Lung (tissue), 17 donors: ENCODE measurements at places on chromosomes 5 and 9. TPM values are rescaled to one million over a fixed set of nuclear protein-coding genes. Genes with fewer than 3 reads are reported as not detected.
A peak's percentile ranks its signal among the peaks of the same experiment; 100 is the strongest.

- H3K36me3 ChIP-seq = no peaks in the 10 kb centered on the region
- DNase-seq = no peak
These were observed 219.5 kb upstream of the RASA1 start for GRCh38 chr5:87048156-87048555.

Gene PSMD5
- total RNA-seq = 35.0 TPM

DNA sequence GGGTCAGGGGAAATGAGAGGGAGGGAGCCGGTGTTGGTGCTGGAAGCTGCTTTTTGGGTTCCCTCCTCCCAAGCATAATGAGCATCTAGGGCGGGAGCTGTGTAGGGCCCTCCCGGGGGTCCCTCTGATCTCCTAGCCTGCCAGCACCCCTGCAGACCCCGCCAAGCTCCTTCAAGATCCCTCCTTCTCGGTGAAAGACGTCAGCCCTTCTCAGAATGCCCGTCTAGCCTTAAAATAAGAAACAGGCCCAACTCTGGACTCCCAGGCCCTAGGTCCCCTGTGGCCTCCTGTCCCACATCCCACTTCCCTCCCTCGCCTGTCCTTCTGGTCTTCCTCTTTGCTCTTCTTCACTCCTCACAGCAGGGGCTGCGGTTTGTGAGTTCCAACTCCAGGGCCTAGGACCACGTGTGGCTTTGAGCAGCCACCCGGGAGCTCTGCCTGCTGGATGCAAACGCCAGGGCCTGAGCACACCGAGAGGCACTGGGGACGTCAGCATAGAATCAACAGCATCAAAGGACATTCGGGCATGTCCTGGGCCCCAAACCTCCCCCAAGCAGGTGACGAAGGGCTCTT, 8.8 kb upstream of the SCGB3A1 start:
- no peak for DNase-seq
- no peaks in the 10 kb centered on the region for H3K36me3 ChIP-seq

Gene NPR3
- total RNA-seq = 13.7 TPM

- H3K4me1 ChIP-seq = no peaks in the 10 kb centered on the region
- no peak overlapping the region for H3K4me3 ChIP-seq
- H3K36me3 ChIP-seq = no peaks in the 10 kb centered on the region
- peak overlapping the region; percentile 39 for H3K27ac ChIP-seq
These were observed 149.9 kb upstream of the ANKH start for GRCh38 chr5:15021266-15022046.

DNA sequence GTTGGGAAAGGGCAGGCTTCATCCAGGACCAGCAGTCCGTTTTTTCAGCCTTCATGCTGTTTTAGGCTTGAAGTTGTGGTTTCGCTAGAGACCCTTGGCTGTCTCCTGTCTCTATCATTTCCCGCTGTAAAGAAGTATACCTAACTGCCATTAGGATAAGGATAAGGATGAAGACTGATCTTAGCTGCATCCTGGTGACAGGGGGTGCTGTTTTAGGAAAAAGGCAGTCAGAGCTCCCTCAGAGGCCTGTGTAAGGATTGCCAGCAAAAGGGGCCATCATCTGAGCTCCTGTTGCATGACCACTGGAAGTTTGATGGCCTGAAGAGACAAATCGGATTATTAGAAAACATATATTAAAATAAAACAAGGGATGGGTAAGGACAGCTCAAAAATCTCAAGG, 64.8 kb upstream of the FGF10 start:
- H3K27me3 ChIP-seq = no peaks in the 10 kb centered on the region
- no peaks in the 10 kb centered on the region for H3K36me3 ChIP-seq
- H3K4me3 ChIP-seq = no peak overlapping the region
- H3K27ac ChIP-seq = no peak overlapping the region
- no peak for DNase-seq

DNA sequence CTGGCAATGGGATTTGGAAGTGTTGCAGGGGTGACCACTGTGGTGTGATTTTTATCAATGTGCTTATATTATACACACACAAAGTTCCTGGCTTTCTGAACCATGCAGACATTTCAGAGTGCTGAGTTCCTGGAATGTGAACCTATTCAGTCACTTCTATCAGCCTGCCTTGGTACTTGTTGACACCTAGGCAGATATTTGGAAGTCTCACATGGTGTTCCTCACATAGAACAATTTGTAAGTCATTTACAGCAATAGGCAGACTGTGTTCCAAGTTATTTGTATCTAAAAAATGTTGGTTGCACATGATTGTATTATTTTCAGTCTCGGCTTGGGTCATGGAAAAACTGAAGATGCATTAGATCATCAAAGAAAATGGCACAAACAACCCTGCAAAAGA, 182.2 kb downstream of the SREK1 start:
- H3K36me3 ChIP-seq = no peaks in the 10 kb centered on the region
- no peaks in the 10 kb centered on the region for H3K4me1 ChIP-seq
- no peak overlapping the region for H3K4me3 ChIP-seq
- DNase-seq = no peak

Gene GLIPR2
- total RNA-seq = 17.4 TPM

DNA sequence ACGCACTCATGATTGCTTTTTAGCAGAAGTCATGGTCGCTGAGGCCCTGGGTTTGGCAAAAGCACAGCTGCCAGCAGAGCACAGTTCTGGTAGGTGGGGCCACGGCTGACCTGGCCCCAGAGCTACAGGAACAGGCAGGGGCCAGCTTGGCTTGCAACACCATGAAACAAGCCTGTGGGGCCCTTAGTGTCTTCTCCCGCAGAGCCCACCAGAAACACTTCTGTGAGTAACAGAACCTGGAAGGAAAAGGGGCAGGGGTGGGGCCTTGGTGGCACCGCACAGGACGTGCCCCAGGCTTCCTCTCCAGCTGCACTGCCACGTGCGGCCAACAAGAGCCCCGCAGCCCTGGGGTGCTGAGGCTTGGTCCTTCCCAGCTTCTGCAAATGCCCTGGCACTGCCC, 4.8 kb downstream of the ASB6 start:
- H3K27me3 ChIP-seq = no peaks in the 10 kb centered on the region
- no peak overlapping the region for H3K27ac ChIP-seq
- H3K4me3 ChIP-seq = no peak overlapping the region
- no peak for DNase-seq

- no peak overlapping the region for H3K4me3 ChIP-seq
- H3K27me3 ChIP-seq = no peaks in the 10 kb centered on the region
- peak; percentile 24 for DNase-seq
These were observed 7.8 kb upstream of the FOXI1 start for GRCh38 chr5:170097934-170098333.

Gene CATSPER3
- 0.54 TPM for total RNA-seq

Gene TLE1
- total RNA-seq = 35.2 TPM

DNA sequence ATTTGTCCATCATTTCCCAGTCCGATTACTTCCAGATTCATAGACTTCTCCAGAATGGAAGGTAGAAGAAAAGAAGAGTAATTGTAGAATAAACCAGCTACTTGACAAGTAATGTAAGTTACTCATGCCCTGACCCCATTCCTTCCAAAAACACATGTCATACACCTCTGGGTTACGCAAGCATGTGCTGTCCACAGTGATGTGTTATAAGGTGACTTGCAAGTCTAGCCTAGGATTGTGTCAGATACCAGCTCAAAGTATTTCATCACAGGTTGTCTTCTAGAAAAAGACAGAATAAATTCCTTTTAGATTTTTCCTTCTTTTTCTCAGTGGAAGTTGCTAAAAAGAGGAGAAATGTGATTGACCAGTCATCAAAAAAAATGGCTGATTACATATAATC, 8.0 kb upstream of the TLR4 start:
- no peaks in the 10 kb centered on the region for H3K4me1 ChIP-seq
- DNase-seq = no peak
- H3K27me3 ChIP-seq = no peaks in the 10 kb centered on the region

DNA sequence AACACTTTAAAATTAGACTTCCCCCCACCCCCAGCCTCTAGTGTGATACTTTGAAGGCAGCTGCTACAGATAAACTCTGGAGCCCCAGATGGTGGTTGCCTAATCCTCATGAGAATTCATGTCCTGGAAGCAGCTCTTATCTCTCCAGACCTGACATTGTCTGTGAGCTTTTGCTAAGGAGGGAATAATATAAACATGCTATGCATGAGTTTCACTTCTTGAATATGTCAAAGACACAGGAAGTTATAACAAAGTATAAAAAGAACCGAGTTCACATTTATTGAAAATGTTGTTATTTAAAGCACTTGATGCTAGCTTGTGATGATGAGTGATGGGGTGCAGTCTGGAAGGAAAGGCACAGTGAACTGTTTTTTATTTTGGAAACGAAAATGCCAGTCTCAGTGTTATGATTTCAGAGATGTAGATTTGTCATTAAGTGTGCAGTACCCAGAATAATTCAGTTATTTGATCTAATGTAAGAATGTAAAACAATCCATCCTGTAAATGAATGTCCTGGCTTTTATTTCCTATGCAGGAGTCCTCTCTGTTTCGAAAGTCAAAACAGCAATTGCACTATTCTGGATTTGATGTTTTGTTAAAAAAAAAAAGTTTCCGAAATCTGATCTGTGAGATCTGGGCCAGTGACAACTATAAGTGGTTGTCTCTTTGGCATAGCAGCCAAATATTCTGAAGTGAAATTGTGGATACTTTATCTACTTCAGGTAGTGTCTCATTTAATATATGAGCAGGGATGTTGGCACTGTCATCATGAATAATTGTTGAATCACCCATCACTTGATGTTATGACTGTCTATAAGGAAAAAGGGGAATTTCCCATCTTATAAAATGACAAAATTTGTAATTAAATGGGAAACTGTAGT, 77.0 kb downstream of the ZCCHC7 start:
- DNase-seq = no peak
- H3K27ac ChIP-seq = no peak overlapping the region
- H3K4me3 ChIP-seq = no peak overlapping the region
- H3K4me1 ChIP-seq = peaks cover 11% of the 10 kb centered on the region
- no peaks in the 10 kb centered on the region for H3K27me3 ChIP-seq

DNA sequence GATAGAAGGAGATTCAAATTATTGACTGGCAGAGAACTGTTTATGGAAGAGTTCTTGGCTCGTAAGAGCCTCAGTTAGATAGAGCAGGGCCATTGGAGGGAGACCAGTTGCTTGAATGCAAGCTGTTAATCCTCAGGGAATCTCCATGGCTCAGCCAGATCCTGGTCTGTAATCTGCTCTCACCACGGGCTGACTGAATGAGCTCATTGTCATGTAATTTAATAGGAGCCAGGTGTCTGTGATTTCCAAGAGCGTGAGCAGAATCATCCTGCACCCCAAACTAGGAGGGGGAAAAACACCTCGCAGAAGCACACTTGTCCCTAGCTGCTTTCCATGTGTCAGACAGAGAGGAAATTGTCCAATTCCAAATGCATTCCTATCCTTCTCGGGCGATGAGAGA, 19.1 kb upstream of the KCNMB1 start:
- H3K4me3 ChIP-seq = no peak overlapping the region
- H3K4me1 ChIP-seq = no peaks in the 10 kb centered on the region
- H3K27ac ChIP-seq = no peak overlapping the region
- DNase-seq = no peak
- H3K27me3 ChIP-seq = no peaks in the 10 kb centered on the region
- no peaks in the 10 kb centered on the region for H3K36me3 ChIP-seq

GRCh38 chr5:1501372-1502045, 22.3 kb downstream of the LPCAT1 start:
- peaks cover 31% of the 10 kb centered on the region for H3K4me1 ChIP-seq
- no peaks in the 10 kb centered on the region for H3K27me3 ChIP-seq
- H3K27ac ChIP-seq = no peak overlapping the region
- DNase-seq = no peak

Gene S100Z
- total RNA-seq = 1.3 TPM

DNA sequence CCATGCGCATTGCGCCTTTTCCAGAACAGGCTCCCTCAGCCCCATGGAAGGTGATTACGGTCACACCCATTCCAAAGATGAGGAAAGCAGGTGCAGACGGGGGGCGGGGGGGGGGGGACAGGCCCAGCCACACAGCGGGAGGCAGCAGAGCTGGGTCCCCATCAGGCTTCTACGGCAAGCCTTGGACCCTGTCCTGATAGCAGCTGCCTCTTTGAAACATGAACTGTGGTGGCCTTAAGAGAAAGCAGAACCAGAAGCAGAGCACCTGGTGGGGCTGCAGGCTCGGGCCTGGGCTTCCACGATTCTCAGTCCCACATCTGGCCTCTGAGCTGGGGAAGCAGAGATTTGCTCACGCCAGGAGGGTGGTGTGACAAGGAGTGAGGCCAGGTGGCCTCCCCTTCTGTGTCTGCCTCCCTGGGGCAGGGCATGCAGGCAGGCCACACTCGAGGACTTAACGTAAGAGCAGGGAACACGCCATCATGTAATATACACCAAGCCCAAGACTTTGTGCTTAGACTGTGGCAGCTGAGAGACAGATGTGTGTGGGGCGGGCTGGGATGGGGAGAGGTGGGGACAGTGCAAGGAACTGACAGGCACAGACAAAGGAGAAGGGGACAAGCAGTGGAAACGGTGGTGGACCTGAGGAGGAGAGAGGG, 14.2 kb upstream of the PHYKPL start:
- H3K27ac ChIP-seq = no peak overlapping the region
- H3K36me3 ChIP-seq = no peaks in the 10 kb centered on the region
- H3K4me3 ChIP-seq = no peak overlapping the region
- no peak for DNase-seq
- no peaks in the 10 kb centered on the region for H3K4me1 ChIP-seq
- no peaks in the 10 kb centered on the region for H3K27me3 ChIP-seq

DNA sequence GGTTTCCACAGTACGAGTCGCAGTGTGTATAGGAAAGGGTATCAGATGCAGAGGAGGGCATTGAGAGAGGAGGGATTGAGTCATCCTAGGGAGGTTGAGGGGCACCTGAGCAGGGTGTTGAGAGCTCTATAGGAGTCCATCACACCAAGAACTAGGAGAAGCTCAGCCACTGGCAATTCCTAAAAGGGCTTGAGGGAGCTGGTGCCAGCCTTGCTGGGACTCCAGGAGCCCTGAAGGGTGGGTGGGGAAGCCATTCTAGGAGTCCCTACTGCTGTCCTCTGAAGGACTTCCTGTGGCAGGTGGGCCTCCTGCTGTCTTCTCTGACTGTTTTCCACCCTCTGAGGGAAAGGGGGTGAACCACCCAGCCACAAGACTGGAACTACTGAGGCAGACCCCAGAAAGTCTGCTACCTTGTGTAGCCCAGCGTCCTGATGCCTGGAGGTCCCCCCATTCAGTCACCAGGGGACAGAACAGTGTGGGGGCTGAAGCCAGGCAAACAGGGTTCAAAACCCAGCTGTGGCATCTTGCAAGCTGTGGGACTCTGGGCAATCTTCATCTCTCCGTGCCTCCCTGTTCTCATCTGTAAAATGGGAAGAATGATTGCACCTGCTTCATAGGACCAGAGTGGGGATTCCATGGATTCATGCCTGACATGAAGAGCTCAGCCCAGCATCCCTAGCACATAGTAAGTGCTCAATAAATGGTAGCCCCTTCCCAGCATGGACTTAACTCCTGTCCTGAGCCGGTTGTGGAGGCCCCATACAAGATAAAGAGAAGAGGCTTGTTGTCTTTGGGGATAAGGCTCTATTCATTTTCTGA, 149.5 kb downstream of the C9orf50 start:
- no peak overlapping the region for H3K27ac ChIP-seq
- H3K36me3 ChIP-seq = no peaks in the 10 kb centered on the region
- no peak overlapping the region for H3K4me3 ChIP-seq
- no peaks in the 10 kb centered on the region for H3K4me1 ChIP-seq
- no peak for DNase-seq

- H3K4me1 ChIP-seq = no peaks in the 10 kb centered on the region
- no peak overlapping the region for H3K27ac ChIP-seq
- DNase-seq = no peak
- H3K36me3 ChIP-seq = no peaks in the 10 kb centered on the region
- no peaks in the 10 kb centered on the region for H3K27me3 ChIP-seq
These were observed 405.0 kb upstream of the MEF2C start for GRCh38 chr5:89287964-89288363.

Gene RNF224
- total RNA-seq = 1.1 TPM

GRCh38 chr5:12357626-12358025, 453.4 kb upstream of the CTNND2 start:
- H3K27me3 ChIP-seq = no peaks in the 10 kb centered on the region
- H3K4me1 ChIP-seq = no peaks in the 10 kb centered on the region
- H3K36me3 ChIP-seq = no peaks in the 10 kb centered on the region
- no peak overlapping the region for H3K27ac ChIP-seq
- H3K4me3 ChIP-seq = no peak overlapping the region
